T-helper 1 cell (primary cell): ENCODE measurements at places on chromosomes 11 and 22.

GRCh38 chr22:32331236-32331917 is 26.3 kb upstream of the RFPL3 start:
- no peak for DNase-seq

GRCh38 chr11:61887839-61888494 is 3.4 kb downstream of the FADS3 start:
- DNase-seq: no peak

GRCh38 chr11:68002938-68003845 is 705 bp downstream of the UNC93B1 start:
- DNase-seq: peak; percentile 55

DNA sequence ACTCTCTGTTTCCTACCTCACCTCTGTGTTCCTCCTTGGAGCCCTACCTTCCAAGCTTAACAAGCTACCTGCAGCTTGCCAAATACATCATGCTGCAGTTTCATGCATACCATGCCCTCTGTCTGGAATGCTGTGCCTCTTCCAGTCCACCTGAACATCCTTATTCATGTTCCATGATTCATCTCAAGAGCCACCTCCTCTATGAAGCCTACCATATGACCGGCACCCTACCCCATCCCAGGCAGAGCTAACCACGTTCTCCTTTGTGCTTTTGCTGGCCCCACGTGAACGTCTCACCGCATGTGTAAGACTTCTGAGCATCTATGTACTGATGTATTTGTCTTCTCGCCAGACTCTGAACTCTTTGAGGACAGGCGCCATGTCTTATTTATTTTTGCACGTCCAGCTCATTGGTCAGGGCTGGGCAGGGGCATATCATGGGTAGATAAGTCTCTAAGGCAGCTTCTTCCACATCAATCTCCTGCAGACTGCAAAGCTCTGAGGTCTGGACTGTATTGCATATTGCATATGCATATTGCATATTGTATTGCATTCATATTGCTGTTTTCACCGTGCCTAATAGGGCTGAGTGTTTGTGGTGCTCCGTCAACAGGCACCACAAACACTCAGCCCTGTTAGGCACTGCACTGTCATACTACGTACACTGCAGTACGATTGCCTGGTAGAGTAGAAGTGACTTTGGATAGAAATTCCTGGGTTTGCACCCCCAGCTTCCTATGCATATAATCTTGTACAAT is 31.0 kb downstream of the TST start:
- DNase-seq: no peak

DNA sequence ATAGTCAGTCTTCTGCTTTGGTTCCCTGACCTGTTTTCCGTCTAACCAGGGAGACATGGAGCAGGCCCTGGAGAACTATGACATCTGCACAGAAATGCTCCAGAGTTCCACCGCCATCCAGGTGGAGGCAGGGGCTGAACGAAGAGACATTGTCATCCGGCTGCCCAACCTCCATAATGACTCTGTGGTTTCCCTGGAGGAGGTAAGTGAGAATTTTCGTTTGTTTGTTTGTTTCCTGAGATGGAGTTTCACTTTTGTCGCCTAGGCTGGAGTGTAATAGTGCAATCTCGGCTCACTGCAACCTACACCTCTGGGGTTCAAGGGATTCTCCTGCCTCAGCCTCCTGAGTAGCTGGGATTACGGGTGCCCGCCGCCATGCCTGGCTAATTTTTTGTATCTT is 52.9 kb downstream of the CABIN1 start:
- DNase-seq: no peak

DNA sequence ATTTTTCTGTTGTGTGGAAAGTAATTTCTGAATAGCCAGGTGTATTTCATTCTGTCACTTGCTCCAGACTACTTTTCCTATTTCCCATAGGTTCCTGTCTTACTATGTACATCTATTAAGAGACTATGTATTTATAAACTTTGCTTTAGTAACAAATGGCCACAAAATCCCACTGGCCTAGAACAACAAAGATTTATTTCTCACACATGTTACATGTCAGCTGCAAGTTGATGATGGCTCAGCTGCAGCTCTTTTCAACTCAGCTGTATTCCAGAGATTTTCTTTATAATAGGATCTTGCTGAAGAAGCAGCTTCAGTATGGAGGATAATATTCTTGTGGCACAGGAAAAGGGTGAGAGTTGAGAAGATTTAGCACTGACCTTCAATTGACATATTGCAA is 539.6 kb upstream of the LRRC4C start:
- DNase-seq: no peak

DNA sequence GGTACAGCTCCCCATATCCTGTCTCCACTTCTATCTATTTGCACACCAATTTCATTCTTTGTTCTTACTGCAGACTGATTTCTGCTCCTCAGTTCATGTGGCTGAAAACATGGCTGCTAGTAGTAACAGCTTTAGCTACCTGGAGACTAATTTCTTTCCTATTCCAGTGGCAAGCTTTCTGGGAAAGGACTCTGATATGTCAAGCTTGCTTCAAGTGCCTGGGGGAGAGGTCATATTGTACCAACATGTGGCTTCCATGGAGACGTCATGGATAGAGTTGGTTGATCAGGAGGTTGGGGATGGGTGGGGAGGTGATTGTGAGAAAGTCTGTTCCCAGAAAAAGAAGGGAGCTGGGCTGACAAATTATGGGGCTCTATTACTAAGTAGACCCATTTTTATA is 44.9 kb downstream of the ADM start:
- DNase-seq: no peak

DNA sequence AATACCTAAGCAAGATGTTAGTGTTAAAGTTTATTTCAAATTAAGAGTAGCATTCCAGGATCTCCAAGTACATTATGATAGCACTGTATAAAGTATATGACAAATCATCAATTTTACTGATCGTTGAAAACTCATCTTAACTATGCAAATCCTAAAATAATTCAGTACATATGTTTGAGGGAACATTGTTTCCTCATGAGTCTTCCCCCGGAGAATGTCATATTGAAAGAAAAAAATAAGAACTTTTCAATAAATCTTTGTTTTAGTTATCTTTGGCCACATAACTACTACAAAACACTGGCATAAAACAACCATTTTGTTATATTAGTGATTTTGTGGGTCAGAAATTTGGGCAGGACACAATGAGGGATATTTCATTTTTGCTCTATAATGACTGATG is 135.4 kb downstream of the METTL15 start:
- DNase-seq: no peak

DNA sequence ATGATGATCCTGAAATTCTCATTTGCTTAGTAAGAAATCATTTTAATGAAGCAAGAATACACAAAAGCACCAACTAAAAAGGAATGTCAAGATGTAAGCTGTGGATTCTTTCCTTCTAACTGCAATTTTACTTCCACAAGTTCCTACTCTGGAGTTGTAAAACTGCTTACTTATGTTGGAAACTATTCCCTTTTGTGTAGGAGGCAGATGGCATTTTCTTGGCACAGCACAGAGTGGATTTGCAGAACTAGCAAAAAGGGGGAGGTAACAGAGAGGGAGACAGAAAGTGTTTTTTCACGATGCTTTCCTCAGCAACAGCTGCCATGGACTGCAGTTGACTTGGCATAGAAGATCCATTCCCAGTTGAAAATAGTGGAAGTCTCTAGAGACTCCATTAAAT is 1112.0 kb upstream of the RAG2 start:
- DNase-seq: no peak

GRCh38 chr11:15969701-15970329 is 386.5 kb downstream of the SOX6 start:
- DNase-seq: no peak

GRCh38 chr11:77163271-77163670 is 35.2 kb downstream of the MYO7A start:
- no peak for DNase-seq

DNA sequence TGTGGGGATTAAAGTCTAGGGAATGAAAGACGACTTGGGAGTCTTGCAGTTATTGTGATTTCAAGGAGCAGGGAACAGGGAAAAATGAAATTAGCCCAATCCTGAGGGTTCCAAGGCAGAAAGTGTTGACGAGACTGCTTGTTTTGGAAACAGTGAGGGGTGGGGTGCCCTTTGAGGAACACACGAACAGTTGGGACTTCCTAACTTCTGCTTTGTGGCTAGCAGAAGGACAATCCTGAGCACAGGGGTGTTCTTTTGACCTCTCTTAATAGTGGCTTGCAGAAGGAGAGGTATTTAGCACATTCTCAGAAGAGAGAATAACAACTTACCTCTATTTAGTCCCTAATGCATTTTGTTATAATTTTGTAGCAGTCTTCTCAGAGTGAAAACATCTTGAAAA is 545.9 kb upstream of the ARHGAP42 start:
- DNase-seq: no peak

DNA sequence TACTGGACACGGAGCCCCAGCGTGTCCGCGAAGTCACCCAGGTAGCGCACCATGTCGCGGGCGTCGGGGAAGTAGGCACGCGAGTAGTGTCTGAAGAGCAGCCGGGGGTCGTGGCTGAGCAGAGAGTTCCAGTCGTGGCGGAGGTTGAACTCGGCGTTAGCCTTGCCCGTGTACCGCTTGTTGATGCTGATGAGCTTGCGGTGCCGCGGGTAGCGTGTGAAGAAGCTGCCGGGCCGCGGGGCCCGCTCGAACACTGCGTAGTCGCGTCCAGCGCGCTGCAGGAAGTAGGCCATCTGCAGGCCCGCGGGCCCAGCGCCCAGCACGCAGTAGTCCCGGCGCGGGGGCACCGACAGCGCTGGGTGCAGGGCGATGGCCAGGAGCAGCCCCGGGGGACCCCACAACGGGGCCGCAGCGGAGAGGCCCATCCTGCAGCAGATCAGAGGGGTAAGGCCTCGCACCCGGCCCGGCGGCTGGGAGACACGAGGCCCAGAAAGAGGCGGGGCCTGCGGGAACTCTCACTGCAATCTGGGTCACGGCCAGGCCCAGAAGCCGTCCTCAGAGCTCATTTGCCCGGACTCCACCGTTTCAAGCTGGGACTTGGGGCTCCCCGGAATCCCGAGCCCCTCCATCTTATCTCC is 723 bp downstream of the FOXRED2 start:
- DNase-seq: peak; percentile 9

DNA sequence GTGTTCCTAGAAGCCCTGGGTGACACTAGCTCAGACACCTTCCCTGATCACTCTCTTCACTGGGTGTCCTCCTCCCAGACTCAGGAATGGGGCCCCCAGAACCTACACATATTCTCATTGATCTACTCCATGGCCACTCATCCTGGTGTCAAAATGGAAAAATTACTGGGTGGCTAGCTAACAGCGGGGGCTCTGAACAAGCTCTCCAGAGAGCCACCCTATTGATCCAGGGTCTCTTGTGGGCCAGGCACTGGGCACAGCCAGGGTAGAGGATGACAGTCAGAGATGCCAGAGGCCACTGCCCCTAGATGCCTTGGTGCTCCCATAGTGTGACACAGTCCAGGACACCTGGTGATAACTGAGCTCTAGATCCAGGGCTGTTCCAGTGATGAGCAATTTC is 393.1 kb downstream of the SOX6 start:
- DNase-seq: no peak

GRCh38 chr11:72672597-72673238 is 1.5 kb downstream of the PDE2A start:
- DNase-seq: no peak

GRCh38 chr11:116690611-116691010 is 82.2 kb downstream of the BUD13 start:
- no peak for DNase-seq

DNA sequence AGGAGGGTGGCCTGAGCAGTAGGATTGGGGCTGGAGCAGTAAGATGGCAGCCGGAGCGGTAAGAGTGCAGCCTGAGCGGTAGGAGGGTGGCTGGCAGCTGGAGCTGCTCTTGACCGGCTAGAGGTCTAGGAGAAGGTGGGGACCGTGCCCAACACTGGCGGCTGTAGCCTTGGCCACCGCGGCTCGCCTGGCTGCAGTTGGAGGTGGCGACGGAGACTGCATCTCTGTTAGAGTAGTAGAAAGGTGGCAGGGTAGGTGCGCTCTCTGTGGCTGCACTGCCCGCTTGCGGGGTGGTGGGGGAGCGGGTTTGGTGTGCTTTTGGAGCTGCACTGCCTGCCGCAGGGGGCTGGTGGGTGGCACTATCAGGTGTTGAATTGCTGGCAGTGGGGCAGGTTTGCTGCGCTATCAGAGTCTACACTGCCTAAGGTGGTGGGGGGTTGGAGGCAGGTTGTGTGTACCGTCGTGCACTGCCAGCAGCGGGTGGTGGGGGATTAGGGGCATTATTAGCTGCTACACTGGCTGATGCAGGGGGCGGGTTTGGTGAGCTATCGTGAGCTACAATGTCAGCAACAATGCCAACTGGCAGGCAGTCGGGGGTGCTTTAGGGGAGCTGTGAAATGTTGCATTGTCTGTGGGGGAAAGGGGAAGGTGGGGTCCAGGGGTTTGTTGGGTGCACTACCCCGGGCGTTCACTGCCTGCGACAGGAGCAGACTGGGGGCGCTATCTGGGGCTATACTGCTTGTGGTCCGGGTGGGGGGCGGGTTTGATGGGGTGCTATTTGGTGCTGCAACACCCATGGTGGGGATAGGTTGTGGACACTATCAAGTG is 4461.3 kb upstream of the OR11H1 start:
- no peak for DNase-seq

GRCh38 chr11:2553886-2554285 is 109.1 kb downstream of the KCNQ1 start:
- DNase-seq: no peak

- DNase-seq: no peak
Measured at GRCh38 chr11:128476049-128476448, 111.3 kb downstream of the ETS1 start.

DNA sequence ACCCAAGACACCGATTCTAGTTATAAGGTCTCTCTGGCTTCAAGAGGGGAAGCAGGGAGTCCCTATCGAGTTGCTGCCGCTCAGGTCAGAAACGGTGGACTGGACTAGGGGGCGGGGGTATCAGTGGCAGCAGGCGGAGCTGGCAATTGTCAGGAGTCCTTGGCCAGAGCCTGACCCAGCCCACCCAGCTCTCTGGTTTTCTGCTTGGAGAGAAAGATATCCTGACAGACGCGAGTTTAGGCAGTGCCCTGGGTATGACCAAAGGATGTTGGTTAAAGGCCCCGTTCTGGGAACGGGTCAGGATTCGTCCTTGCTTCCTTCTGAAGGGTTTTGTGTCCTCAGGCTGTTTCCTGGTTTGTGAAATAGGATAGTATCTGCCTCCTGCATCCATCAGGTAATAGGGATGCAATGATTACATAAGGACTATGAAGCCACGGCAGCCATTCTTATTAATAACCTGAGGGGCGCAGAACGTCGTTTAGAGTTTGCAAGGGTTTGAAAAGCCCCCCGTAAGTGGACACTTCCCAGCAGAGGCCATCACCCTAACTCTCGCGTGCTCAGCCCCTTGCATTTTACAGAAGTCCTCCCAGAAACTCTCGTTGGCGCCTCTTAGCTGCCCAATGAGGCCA is 700 bp upstream of the DEPDC5 start:
- DNase-seq: no peak
